ENCODE measurements at places on chromosomes 16 and 17.

DNA sequence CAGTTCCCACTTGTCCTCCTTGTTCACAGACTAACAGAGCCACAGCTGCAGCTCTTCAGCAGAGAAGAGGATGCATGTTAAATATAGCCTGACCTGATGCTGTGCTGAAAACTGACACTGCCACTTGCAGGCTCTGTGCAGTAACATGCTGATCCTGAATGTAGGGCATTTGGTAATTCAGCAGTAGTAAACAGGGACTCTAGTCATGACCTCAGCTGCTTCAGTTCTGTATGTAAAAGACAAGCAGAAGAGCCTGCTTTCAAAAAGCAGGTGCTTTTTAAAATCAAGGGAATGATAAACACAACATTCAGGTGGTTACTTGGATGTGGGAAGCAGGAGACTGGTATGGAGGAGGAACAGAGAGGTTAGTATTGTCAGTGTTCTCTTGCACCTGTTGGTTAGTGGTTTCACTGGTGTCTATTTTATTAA, 33.8 kb downstream of the ESRP2 start:
- DNase-seq = no peak

GRCh38 chr16:30665830-30666190, 7.6 kb downstream of the FBRS start:
- DNase-seq = no peak

DNA sequence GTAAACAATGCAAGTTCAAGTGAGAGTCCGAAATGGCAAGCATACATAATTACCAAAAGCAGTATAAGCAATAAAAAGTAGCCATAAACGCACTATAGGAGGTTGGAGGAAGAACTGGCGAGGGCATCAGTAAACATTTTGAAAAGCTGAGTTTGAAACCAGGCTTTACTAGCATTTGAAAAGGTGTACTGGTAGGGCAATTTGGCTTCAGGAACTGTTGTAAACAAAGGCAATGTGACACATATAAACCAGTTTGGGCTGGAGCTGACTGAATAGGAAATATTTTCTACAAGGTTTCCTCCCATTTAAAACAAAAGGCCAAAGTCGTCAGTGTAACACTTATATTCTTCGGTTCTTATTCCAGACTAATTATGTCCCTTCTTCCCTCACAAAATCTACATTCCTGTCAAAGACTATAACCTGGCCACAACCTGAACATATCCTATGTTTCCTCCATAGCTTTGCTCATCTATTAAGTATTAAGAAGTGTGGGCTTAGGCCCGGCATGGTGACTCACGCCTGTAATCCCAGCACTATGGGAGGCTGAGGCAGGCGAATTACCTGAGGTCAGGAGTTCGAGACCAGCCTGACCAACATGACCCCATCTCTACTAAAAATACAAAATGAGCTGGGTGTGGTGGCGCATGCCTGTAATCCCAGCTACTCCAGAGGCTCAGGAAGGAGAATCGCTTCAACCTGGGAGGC, 7.8 kb downstream of the CBX1 start:
- no peak for DNase-seq

DNA sequence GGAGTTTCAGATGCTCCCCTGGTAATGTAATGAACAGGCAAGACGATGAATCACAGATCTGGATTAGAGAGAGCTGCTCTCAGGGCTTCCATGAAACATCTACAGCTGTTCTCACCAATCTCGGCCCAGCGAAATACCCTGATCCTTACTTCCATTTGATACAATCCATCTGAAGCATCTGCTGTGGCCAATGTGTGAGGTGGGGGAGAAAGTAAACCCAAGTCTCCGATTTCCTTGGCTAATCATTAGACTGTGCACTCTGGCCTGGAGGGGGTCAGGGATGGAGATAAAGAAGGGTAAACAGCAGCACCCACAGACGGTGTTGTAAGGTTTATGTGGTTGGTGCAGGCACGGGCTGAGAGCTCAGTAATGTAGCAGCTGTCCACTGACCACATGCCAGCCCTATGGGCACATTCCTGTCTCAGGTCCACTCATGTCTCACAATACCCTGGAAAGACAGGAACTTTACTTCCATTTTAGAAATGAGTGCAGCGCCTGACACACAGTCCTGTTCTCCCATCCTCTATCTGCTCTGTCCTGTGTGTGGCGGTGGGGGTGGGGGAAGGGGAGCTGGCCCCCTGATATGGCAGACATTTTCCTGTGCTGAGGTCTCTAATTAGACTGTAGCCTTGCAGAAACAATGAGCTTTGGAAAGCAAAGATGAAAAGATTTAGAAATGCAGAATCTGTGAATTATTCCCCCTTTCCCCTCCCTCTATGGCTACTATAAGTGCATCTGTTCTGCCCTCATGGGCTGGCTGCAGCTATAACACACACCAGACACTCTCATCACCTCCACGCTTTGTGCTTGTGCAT, 48.3 kb upstream of the ERN1 start:
- peak; percentile 39 for DNase-seq

DNA sequence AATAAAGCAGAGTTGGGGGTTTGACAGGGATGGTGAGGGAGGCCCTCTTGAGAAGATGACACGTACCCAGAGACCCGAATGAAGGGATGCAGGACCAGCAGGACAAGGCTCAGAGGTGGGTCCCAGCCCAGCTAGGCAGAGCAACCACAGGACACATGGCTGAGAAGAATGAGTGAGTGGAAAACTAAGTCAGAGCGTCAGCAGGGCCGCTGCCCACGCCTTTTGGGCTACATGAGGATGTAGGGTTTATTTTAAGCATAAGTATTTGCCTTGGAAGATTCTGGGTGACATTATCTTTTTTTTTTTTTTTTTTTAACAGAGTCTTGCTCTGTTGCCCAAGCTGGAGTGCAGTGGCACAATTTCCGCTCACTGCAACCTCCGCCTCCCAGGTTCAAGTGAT, 176.0 kb downstream of the TMEM132E start:
- DNase-seq = no peak

DNA sequence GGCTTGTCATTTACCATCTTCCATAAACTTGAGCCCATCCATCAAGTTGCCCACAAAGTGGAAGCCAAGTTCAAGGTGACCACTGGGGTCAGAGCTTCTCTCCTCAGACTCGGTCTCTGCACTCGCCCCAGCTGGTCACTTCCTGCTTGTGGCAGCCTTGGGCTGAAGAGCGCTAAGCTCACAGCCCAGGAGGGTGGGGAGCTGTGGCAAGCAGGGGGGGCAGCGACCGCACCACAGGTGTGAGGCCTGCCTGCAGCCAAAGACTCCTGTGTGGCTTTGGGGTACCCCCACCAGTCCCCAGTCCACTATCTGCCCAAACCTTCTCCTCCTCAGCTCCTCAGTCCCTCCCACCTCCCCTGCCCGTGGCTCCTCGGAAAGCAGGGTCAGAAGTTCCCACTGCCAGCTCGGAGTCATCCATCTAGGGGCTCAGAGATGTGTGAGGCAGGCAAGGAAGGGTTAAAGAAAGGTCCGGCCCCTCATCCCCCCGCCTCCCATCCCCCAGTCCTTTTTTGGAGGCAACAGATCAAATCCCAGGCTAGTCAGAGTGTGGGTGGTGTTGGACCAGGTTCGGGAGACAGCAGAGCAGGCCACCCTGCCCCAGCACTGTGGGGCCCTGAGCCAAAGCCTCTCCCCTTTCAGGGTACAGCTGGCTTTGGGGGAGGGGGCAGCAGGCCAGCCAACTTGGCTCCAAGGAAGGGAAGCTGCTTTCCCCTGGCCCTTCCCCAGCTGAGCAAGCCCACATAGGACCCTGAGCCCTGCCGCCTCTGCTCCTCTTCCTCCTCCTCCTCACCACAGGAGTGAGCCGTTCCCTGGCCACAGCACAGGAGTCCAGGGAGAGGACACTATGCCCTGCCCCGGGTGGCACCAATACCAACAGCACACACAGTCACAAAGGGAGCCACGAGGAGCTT, 3.2 kb downstream of the CSF3 start:
- peak; percentile 76 for DNase-seq

GRCh38 chr16:15576960-15577958, 65.7 kb downstream of the MARF1 start:
- no peak for DNase-seq

- DNase-seq = no peak
Observed at GRCh38 chr17:1979182-1979985, 45.8 kb downstream of the RTN4RL1 start.

GRCh38 chr16:77868478-77868877, 80.1 kb downstream of the VAT1L start:
- no peak for DNase-seq

GRCh38 chr16:85425074-85425662, 188.0 kb upstream of the GSE1 start:
- no peak for DNase-seq

- DNase-seq = peak; percentile 89
Observed at GRCh38 chr17:57243171-57243622, 13.1 kb upstream of the MSI2 start.

DNA sequence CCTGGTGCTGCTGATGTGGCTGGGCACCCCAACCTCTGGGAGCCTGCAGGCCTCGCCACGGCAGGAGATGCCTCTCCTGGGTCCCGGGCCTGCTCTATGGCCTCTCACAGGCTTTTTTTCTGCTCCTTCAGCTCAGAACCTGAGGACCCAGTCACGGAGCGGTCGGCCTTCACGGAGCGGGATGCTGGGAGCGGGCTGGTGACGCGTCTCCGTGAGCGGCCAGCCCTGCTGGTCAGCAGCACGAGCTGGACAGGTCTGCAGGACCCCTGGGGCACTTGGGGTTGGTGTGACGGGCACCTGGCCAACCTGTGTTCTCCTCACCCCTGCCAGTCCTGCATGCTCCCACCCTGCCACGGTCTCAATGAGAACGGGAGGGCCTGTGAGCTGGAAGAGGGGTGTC, 7.0 kb downstream of the ALG1 start:
- DNase-seq = no peak

- DNase-seq = no peak
Observed at GRCh38 chr16:84737192-84738011, 37.6 kb downstream of the USP10 start.

DNA sequence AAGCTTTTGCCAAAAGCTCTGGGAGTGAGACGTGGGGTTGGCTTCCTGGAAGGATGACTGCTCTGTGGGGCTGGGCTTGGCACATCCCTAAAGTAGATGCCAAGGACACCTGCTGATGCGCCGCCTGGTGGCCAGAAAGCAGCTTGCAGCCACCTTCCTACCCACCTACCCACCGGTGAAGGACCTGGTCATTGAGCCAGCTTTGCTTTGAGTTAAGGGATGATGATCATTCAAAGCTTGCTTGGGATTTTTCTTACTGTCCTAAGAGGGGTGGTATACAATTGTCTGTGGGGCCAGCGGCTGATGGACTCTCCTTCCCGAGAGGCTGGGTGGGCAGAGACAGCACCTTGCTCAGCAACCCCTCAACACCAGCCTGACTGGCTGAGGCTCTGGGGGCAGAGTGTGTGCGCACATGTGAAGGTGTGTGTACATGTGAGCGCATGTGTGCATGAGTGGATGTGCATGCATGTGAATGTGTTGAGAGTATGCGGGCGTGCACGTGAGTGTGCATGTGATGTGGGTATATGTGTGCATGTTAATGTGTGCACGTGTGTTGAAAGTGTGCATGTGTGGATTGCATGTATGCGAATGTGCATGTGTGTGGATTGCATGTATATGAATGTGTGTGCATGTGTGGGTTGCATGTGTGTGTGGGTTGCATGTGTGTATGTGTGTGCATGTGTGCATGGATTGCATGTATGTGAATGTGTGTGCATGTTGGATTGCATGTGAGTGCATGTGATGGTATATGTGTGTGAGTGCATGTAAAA, 18.6 kb downstream of the C1QTNF1 start:
- peak; percentile 77 for DNase-seq

- DNase-seq = no peak
Observed at GRCh38 chr16:10579575-10579964, 828 bp downstream of the EMP2 start.

DNA sequence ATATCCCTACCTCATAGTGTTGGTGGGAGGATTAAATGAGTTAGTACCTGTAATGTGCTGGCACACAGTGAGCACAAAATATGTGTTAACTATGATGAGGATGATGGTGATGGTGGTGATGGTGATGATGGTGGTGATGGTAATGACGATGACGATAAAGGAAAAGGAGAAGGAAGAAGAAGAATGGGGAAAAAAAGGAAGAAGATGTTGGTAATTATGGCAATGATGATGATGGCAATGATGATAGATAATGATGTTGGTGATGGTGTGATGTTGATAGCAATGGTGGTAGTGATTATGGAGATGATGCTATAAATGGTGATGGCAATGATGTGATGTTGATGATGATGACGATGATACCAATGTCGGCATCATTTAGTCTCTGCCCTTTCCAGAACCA, 270.2 kb downstream of the GRIN2A start:
- no peak for DNase-seq

DNA sequence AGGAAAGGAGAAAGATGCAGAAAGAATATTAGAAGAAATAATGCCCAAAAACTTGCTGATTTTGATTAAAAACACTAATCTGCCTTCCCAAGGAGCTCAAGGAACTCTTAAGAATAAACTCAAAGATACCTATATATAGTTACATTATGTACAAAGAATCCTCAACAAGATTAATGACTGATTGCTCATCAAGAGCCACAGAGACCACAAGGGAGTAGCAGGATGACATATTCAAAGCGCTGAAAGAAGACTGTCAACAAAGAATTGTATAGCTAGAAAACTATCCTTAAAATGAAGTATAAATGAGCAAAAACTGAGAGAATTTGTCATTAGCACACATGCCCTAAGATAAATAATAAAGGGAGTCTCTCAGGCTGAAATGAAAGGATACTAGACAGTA, 6.2 kb downstream of the LPCAT2 start:
- DNase-seq = no peak
